ENCODE measurements at places on chromosomes 6 and 20.

DNA sequence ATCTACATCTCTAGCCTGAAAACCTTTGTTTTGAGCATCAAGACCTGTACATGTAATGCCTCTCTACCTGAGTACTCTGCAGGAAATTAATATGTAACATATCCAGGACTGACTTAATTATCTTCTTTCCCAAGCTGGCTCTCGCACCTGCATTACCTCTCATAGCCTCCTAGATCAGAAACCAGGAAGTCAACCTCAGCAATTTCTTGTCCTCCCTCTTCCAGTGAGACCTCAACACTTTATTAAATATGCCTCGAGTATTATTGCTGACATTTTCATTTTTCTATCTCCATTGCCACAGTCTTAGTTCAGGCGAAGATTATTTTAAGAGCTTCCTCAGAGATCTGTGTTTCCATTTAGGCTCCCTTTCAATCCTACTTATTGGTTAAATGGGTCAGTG, 69.0 kb downstream of the MACROD2 start:
- ATAC-seq = no peak

DNA sequence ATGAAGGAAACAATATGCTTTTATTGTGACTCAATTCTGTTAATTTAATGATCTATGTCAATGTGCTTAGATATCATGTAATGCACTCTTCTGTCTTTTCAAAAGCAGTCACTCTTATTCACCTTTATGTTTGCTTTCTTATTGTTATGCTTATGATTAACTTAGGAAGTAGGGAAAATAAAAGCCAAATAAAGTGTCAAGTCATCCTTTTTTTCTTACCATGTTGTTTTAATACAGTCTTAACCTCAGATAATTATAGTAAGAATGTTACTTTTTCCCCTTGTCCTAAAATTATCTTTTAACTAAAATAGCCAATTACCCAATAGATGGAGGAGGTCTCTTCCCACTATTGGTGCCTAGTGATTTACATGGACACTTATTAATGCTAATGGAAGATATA, 72.6 kb downstream of the TFAP2B start:
- ATAC-seq = no peak

- no peak for ATAC-seq
Measured at GRCh38 chr20:34468951-34469350, 47.3 kb upstream of the DYNLRB1 start.

DNA sequence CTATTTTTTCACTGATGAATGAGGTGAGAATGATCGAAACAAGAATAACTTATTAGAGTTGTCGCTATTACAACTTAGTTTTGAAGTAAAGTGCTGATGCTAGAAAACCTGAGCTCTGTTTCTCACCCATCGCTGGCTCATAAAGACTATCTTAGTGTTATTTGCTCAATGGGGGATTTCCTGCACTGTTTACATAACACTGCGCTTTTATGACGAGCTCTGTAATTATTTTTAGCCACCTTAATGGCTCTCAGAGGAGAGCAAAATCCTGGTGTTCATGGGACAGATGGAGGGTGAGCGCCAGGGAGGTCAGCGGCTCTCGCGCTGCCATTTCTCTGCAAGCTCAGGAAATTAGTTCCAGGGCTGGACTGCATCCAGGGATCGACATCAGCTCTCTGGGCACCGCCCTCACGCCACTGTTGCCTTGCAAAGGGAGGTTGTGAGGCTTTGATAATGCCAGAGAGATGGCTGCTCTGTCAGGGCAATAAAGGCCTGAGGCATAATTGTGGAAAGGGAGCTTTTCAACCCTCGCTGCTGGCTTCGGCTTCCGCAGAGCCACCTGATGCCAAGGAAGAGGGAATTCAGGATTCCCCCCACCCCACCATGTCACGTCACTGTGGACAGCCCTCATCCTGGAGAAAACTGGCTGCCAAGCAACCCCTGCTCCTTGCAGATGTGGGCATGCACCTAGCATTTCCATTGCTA, 72.0 kb downstream of the DACT2 start:
- ATAC-seq = no peak

DNA sequence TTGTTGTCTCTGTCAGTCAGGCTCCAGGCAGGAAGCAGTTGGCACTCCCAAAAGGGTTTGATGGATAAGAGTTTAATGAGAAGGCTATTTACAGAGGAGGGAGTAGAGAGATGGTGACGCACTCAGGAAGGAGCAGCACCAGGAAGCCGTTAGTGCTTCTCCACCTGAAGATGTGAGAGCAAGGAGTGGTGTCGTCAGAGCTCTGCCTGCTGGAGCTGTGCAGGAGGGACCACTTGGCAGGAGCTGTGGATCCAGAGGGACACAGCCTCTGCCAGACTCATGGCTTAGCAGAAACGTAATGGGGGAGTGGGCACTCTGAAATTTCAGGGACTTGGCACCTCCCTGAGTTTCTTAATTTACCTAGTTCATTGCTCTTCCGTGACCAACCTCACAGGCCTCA, 16.8 kb downstream of the DAAM2 start:
- peak; percentile 70 for ATAC-seq

DNA sequence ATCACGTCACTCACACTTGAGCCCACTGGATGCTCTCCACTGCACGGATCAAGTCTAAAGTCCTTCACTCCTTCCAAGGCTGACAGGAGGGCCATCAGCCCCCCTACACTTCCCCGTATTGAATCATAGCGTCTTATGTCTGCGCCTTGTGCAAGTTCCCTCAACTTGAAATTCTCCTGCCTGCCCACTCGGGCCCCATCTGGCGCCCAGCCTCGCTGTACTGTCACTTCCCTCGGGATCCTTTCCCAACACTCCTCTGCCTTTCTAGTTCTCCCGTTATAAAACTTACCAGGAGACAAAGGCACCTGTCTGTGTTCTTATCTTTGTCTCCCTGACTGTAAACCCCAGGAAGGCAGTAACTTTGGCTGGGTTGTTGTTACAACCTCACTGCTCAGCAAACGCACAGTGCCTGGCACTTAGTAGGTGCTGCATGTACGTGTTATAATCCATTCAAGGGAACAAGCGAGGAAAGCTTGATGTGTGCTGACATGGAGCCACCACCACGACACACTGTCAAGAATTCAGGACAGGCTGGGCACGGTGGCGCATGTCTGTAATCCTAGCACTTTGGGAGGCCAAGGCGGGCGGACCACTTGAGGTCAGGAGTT, 33.8 kb upstream of the ZFAND3 start:
- no peak for ATAC-seq

GRCh38 chr6:111844921-111845320, 28.3 kb downstream of the FYN start:
- no peak for ATAC-seq

- ATAC-seq = no peak
Measured at GRCh38 chr20:58986968-58987517, 6.0 kb downstream of the NELFCD start.

GRCh38 chr6:2126351-2126750, 119.1 kb downstream of the GMDS start:
- no peak for ATAC-seq

GRCh38 chr20:39234520-39235095, 272.5 kb downstream of the DHX35 start:
- no peak for ATAC-seq

DNA sequence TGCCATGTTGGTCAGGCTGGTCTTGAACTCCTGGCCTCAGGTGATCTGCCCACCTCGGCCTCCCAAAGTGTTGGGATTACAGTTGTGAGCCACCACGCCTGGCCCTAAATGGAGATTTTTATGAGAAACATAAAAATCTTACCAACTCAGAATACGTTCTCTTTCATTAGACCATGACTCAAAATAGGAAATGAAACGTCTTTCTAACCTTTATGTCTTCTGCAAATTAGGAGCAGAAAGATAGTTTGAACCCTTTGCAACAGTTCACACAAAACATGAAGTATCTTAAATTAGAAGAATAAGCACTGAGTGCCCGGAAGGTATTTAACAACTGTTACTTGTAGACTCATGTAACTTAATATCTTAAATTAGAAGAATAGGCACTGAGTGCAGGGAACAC, 48.3 kb downstream of the AHI1 start:
- ATAC-seq = no peak

DNA sequence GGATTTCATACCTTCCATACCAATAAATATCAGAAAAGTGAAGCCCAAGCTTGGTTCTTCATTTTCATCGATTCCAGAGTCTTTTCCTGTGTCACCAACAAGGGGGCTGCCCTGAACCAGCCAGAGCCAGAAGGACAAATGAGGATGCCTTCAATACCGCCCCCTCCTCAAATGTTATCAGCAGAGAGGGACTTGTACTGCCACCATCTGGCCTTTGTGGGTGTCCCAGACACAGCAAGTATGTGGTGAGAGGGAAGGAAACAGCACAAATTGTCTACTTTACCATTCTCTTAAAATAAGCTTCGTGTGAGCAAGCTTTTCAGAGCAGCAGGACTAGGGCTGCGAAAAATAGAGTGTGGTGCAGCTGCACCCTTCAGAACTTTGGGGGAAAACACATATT, 165.3 kb downstream of the SOBP start:
- ATAC-seq = no peak

GRCh38 chr6:138161338-138162110, at the start of gene ARFGEF3:
Gene ARFGEF3 (plus strand): TSS chr6:138161939. CDS start chr6:138162087, 148 bp downstream.
- ATAC-seq = peak; percentile 87

DNA sequence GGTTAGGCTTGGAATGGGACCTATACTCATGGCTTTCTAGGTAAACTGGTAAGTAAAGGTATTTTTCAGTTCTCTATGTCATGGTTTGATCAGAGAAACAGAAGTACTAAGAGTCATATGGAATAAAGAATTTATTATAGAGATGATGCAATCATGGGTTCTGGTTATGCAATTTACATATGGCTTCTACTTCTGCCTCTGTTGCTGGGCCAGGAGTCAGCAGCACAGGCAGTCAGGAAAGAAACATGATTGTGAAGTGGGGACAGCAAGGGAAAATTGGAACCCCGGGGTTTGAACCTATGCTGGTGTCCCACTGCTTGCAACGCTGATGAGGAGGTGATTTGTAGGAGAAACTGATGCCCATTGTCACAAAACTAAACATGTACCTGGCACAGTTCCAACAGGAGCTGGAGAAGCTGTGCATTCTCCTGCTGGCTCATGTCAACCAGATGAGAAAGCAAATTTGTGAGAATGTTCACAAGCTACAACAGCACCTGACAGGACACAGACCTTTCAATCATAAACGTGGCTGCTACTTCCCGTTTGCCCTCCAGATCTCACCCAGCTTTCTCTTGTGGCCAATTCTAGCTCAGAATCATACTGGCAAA, 887.1 kb downstream of the TFAP2A start:
- no peak for ATAC-seq

- ATAC-seq = no peak
Measured at GRCh38 chr6:78345882-78346281, 521.5 kb upstream of the IRAK1BP1 start.

DNA sequence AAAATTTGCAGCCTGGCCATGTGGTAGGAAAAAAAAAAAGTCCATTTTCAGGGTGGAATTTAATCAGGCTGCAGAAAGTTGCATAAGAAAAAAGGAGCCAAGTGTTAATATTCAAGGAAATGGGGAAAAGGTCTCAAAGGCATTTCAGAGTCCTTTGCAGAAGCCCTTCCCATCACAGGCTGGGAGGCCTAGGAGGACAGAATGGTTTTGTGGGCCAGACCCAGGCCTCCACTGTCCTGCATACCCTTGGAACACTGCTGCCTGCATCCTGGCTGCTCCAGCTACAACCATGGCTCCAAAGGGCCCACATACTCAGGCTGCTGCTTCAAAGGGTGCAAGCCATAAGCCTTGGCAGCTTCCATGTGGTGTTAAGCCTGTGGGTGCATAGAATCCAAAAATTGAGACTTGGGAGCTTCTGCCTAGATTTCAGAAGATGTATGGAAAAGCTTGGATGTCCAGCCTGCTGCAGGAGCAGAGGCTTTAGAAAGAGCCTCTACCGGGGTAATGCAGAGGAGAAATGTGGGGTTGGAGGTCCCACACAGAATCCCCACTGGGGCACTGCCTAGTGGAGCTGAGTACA, 239.0 kb upstream of the STXBP5 start:
- ATAC-seq = no peak

- no peak for ATAC-seq
Measured at GRCh38 chr6:130034378-130035146, 16.2 kb downstream of the L3MBTL3 start.
